ENCODE measurements at places on chromosomes 1 and 21. TPM values are rescaled to one million over a fixed set of nuclear protein-coding genes. Genes with fewer than 3 reads are reported as not detected.

The LCE1E gene
- total RNA-seq = not detected

GRCh38 chr21:41326414-41327080 is 9.9 kb downstream of the FAM3B start:
- no peak overlapping the region for H3K27ac ChIP-seq
- no peak overlapping the region for H3K4me3 ChIP-seq
- H3K4me1 ChIP-seq = no peaks in the 10 kb centered on the region
- no peaks in the 10 kb centered on the region for H3K36me3 ChIP-seq
- H3K27me3 ChIP-seq = no peaks in the 10 kb centered on the region

DNA sequence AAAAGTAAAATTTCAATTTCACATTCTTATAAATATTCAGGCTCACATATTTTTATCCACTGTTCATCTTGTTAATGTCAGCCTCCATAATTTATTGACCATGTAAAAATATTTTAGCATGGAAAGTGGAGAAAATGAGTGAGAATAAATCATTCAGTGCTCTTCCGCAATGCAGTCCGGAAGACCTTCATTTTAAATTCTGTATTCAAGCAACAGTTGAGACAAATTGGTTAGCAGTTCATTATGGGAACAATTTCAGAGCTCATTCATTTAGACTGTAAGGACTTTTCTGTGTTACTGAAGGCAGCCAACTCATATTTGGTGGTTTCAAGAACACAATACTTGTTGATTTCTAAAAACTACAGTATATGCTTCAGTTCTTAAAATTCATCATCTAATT is 97.8 kb downstream of the TYW3 start:
- H3K27me3 ChIP-seq = no peaks in the 10 kb centered on the region
- no peak for DNase-seq
- no peaks in the 10 kb centered on the region for H3K36me3 ChIP-seq
- H3K27ac ChIP-seq = no peak overlapping the region

DNA sequence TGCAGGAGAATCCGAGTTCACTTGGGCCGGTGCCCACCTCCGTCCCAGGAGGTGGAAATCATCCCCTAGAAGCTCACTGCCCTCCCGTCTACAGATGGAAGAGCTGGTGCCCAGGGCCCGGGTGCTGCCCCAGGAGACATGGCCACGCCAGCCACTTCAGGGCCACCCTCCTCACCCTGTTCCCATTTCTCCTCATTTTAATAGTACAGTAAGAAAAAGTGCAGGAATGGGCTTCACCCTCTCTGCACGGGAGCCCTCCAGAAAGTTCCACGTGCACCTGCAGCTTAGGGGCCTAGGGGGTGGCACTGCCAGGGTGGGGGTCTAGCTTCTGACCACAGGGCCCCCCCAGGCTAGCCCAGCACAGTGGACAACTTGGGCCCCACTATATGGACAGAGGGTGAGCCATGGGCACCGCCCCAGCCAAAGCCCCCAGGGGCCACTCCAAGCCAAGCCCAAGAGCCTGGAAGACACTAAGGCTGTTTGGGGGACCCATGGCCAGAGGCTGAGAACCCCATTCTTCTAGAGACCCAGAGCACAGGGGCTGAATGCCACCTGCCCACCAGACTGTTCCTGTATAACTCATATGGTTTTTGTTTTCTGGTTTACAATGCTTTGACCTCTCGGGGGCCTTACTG is 3.4 kb upstream of the FTCD start:
- peaks cover 1% of the 10 kb centered on the region for H3K4me1 ChIP-seq
- no peaks in the 10 kb centered on the region for H3K27me3 ChIP-seq
- DNase-seq = no peak
- no peak overlapping the region for H3K4me3 ChIP-seq
